ENCODE measurements at places on chromosomes 6 and 20.

GRCh38 chr20:1209447-1210387 lies 6.5 kb downstream of the C20orf202 start:
- DNase-seq: no peak

DNA sequence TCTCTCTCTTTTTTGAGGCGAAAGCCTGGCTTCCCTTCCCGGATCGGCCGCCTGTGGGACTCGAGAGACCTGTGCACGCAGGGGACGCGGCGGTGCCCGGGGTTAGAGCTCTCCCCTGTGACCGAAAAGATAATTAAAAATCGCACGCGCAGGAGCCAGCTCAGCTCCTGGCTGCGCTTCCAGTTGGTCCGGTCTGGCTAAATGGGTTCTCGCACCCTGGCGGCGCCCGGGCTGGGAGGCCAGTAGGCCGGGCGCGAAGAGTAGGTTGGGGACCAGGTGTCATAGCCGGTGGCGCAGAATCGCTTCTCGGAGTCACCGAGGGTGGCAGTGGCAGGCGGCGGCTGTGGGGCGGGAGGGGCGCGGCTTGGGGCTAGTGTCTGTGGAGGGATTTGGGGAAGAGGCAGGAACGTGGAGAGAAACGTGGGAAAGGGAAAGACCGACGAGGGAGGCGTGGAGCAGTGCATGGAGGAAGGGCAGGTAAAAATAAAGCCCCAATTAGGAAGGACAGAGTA lies 41.9 kb upstream of the SUPT3H start:
- DNase-seq: peak; percentile 65

DNA sequence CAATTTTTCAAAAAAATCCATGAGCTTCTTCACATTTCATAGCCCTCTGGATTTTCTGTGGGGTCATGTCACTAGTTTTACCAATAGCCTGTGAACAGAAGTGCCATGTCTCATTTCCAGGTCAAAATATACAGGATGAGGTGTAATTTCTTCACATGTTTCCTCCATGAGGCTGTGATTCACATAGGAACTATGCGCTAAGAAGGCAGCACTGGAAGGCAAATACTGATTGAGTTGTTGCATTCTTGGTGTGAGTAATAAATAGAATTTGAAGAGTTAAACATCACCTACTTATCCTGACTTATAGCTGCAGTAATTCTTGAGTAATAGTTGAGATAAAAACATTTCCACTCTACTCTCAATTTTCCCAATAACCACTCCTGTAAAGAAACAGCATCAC lies 442.3 kb downstream of the HAO1 start:
- DNase-seq: no peak

GRCh38 chr20:18466574-18466893 lies 296 bp downstream of the DZANK1 start:
- no peak for DNase-seq

Measured in amniotic epithelial cell (primary cell).